Right kidney (tissue), 9 donors: ENCODE measurements at places on chromosomes 6 and 20.
A peak's percentile ranks its signal among the peaks of the same experiment; 100 is the strongest.

- DNase-seq, result no peak
These were observed 87.4 kb downstream of the NOL4L start for GRCh38 chr20:32497589-32498224.

DNA sequence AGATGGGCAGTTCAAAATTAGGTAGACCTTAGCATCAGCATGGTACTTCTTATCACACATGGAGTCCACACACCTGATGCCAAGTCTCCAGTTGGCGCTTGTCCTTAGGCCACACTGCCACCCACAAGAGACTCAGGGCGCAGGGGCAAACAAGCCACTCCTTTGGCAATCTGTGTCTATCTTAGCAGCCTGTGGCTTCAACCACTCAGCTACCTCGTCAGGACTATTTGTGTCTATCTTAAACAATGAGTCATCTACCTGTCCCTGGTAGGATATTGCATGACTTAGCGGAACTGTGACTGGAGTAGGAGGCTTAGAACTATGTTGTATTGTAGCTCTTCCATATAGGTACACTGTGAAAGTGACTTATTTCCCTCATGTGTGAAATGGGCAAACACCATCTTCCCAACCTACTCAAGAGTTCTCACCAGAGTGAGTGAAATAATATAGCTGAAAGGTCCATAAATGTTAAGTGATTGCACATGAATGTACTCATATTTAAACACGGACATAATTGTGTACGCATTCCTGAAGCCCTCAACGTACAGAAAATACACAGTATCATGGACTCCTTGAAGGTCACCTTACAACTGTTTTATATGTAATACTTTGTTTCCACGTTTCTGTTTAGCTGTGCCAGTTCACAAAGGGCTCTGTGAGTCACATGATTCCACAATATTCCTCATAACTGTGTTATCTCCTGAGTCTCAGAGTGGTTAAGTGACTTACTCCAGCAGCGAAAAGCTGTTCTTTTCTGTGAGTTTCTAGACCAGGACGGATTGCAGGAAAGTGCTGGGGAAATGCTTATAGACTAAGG lies 1.6 kb downstream of the TRIM27 start:
- DNase-seq, result no peak

DNA sequence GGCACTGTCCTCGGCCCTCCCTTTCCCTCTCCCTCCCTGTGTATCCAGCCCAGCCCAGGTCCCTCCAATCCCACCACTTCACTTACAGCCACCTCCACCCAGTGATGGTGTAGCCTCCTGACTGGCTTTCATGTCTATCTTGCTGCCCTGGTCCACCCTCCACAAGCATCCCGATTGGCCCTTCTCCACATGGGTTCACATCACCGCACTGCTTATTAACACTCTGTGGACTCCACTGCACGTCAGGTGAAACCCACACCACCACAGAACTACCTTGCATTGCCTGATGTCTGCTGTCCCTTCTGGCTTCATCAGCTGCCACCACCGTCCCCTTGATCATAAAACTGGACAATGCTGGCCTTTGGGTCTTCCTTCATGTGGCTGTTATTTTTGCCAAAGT lies 220.4 kb upstream of the ARID1B start:
- no peak for DNase-seq

DNA sequence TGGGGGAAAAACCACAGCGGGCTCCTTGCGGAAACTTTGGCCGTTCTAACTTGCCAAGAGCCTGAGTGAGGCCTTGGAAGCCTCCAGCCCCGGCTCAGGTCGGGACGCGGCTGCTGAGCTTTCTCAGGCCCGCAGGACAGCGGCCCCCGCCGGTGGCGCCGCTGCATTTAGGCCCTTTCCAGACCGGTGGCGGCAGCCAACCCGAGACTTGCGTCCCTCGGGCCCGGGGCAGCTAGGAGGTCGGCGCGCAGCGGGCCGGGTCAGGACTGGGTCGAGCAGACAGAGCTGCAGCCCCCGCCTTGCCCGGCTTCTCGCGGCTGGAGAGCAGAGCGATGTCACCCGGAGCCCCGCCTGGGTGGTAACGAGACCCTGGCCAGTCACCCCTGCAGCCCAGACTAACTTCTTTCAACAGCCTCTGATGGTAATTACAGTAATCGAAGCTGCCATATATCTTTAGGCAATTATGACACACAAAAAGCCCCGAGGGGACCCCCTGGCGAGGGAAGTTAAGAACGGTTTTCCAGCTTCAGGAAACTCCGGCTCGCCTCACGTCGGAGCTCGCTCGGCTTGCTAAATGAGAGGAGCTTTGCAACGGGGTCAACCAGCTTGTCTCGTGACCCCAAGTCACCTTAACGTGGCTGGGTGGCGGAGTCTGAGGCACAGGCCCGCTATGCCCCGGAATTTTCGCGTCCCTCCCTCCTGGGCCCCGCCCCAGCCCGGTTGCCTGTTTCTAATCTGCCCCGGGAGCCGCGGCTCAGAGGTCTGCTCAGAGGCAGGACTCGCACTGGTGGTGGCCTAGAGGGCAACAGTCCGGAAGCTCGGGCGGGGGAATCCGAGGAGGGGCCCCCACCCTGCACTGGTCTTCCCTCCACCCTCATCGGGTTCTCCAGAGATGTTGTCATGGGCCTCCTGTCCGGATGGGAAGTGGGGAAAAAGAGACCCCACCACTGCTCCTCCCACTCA lies 3.0 kb downstream of the NR2E1 start:
- peak; percentile 77 for DNase-seq

GRCh38 chr20:24535941-24536730 lies 66.7 kb downstream of the SYNDIG1 start:
- no peak for DNase-seq

DNA sequence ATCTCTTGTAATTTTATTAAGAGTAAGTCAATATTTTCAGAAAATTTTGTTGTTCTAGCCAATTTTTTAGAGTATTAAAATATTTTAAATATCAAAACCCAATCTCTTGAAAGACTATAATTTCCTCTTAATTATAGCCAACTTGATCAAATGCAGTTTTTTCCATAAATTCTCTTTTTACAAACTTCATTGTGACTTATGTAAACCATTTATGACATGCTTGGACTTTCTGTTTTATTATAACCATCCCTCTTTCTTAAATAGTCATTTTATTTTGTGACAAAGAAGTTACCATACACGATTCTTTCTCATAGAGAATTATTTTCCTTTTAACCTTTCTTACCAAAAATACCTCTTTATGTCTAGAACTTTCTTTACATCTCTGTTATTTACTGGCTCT lies 1075.5 kb downstream of the KHDRBS2 start:
- DNase-seq, result no peak

- DNase-seq, result no peak
These were observed 49.2 kb downstream of the GOPC start for GRCh38 chr6:117553142-117553541.

GRCh38 chr6:83466328-83466727 lies 35.5 kb upstream of the ME1 start:
- no peak for DNase-seq

DNA sequence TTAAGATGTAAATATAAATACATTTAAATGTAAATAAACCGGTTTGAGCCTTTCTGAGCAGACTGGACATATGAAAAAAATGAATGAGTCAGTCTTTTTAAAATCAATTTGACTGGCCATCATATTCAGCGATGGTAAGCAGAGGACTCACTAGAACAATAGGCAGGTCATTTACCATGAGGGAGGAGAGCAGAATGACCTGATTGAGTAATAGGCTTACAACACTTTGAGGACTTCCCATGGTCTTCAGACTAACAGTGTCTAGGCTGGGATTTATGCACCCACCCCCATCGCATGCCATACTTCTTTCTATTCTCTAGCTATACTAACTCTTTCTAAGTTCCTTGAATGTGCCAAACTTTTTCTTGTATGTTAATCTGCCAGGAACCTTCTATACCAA lies 241.9 kb upstream of the RAB32 start:
- no peak for DNase-seq

GRCh38 chr20:33578510-33578909 lies 83.6 kb upstream of the C20orf144 start:
- no peak for DNase-seq

GRCh38 chr20:61117725-61118124 lies 134.3 kb upstream of the CDH4 start:
- no peak for DNase-seq

- DNase-seq, result no peak
These were observed 136.7 kb upstream of the EEF1E1 start for GRCh38 chr6:8238773-8239683.

- no peak for DNase-seq
These were observed 30.7 kb downstream of the CDH22 start for GRCh38 chr20:46277602-46278001.

DNA sequence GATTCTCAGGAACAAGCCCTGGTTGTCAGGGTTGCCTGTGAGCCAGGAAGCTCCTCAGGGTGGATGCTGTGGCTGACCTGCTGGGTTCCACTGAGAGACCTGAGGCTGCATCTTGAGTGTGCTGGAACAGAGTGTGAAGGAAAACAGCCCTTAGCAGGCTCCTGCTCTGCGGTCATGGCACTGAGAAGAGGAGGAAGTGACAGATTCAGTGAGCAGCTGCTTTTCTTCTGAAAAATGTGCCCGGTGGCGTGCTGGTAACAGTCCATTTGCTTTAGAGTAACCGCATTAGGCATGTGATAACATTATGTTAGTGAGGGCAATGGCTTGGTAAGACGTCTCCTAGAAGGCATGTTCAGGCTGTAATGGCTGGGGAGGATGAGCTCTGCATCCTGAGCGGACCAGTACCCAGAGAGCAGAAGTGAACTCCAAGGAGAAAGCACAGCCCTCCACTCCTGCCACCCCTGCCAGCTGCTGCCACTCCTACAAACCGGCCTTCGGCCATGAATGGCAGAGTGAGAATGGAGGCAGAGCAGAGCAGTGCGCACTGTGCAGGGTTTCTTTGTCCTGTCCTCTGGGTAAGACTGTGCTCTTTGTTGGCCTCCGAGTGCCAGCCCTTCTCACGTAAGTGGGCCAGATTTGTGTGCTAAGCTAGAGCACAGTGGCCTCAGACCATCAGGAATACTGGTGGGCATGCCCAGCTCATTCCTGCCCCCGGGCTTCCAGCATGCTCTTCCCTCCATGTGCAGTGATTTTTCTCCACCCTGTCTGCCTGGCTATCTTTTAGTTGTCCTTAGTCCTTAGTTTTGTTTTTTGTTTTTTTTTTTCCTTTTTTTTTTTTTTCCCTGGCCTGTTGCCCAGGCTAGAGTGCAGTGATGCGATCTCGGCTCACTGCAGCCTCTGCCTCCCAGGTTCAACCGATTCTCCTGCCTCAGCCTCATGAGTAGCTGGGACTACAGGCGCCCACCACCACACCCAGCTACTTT lies 98.1 kb upstream of the VSTM2L start:
- DNase-seq, result no peak

- DNase-seq, result no peak
These were observed 157.3 kb downstream of the SYCP2 start for GRCh38 chr20:59776059-59776603.

- no peak for DNase-seq
These were observed 93.7 kb downstream of the DST start for GRCh38 chr6:56549014-56549413.

GRCh38 chr6:123016431-123017103 lies 20.5 kb downstream of the CLVS2 start:
- no peak for DNase-seq

GRCh38 chr6:83824831-83825230 lies 28.3 kb upstream of the RIPPLY2 start:
- no peak for DNase-seq

- DNase-seq, result no peak
These were observed 119.7 kb downstream of the ADGRB3 start for GRCh38 chr6:68754681-68755213.

- DNase-seq, result no peak
These were observed 38.4 kb downstream of the AKAP7 start for GRCh38 chr6:131173680-131174079.

DNA sequence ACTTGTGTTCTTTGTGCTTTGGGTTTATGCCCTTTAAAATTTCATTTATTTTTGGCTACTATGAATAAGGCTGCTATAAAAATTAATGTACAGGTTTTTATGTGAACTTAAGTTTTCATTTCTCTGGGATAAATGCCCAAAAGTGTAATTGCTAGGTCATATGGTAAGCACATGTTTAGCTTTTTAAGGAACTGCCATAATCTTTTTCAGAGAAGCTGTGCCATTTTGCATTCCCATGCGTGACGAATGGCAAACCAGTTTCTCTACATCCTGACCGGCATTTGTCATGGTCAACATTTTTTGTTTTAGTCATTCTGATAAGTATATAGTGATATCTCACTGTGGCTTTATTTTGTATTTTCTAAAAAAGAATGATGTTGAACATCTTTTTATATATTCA lies 236.0 kb upstream of the SGK1 start:
- no peak for DNase-seq

DNA sequence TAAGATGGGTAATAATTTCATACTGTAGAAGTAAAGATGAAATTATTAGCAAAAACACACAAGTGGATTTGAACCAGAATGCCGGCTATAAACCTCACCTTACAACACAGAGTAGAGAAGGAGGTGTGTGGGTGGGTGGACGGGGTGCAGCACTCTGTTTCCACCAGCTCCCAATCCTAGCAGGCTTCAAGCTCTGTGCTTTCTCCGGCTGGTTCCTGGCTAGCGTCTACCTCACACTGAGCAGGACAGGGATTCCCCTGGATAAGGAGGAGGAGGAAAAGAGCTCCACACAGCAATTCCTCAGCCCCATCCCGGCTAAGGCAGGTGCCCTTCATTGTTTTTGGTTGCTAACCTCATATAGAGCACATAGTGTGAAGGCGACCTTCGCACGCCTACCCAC lies 453.3 kb downstream of the C6orf118 start:
- DNase-seq, result no peak
